ENCODE measurements at places on chromosomes 13 and 19.

- peak; percentile 29 for DNase-seq
These were observed 19.6 kb downstream of the MPND start for GRCh38 chr19:4362831-4363545.

DNA sequence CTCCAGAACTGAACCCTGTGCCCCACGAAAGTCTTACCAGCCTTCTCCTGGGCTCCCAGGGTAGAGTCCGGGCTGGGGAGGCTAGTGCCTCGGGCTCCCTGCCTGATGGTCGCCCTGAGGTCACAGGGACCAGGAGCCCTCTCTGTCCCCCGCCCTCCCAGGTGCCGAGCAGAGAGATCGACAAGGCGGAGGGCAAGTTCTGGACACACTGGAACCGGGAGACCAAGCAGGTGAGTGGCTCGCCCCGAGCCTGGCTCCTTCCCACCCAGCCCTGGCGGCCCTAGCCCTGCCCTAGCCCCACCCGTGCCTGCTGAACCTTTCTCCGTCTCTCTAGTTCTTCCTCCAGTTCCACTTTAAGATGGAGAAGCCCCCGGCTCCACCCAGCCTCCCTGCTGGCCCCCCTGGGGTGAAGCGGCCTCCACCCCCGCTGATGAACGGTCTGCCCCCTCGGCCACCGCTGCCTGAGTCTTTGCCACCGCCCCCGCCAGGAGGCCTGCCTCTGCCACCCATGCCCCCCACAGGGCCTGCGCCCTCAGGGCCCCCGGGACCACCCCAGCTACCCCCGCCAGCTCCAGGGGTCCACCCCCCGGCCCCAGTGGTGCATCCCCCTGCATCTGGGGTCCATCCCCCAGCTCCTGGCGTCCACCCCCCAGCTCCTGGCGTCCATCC lies 1.6 kb upstream of the AMH start:
- DNase-seq: no peak

DNA sequence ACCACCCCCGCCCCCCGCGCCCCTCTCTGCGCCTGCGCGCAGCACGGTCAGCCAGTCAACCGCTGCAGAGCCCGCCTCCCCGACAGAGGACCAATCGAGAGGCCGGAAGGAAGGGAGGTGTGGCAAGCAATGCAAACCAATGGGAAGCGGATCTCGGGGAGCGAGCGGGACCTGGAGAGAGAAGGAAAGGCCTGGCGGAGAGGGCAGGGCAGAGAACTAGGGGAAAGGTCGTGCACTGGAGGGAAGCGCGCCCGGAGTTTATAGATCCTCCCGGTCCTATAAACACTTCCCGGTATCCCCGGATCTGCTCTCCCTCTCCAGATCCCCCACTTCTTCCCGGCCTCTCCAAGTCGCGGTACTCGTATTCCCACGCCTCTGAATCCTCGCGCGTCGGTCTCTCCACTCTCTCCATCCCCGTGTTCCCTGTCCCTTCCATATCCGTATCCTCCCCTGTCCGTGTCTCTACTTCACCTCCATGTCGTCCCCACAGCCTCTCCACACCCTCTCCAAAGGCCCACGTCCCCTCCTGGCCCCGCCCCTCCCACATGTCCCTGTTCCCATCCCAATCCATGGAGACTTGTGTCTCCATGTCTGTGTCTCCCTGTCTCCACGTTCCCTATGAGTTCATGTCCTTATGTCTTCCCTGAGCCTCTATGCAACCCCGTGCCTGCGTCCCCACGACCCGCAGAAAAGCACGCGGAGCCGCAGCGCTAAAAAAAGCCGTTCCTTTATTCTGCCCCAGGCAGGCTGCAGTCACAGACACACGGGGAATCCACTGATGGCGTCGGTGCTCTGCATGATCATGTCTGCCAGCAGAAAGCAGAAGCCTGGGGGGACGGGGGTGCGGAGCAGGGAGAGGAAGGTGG lies 434 bp upstream of the ETFB start:
- peak; percentile 2 for DNase-seq

- peak; percentile 100 for DNase-seq
These were observed at the start of gene ZNF77 for GRCh38 chr19:2944775-2945574. TSS of gene ZNF77 (minus strand) at chr19:2944971. CDS start at chr19:2944840, 131 bp downstream.

- no peak for DNase-seq
These were observed 1016.9 kb downstream of the UQCRFS1 start for GRCh38 chr19:28196101-28196500.

- no peak for DNase-seq
These were observed 55.4 kb upstream of the UBL3 start for GRCh38 chr13:29905845-29906244.

GRCh38 chr19:55529636-55530234 lies 7.2 kb downstream of the SBK2 start:
- DNase-seq: no peak

DNA sequence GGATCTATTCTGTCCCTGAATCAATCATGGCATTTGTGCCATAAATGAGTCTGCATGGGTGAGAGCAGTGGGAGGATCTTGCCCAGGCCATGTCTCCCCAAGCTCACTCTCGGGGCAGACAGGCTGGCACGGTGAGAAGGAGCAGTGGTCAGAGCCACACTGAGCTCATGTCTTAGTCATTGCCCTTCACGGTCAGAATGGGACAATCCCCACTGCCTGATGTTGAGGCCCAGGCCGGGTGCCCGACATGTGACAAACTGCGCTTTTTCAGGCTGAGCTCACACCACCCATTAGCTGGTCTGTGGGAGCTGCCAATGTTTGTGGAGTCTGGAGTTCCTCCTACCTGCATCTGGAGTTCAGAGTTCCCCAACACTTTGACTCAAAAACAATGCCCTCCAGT lies 481.9 kb downstream of the COG6 start:
- no peak for DNase-seq

GRCh38 chr13:41159174-41159573 lies 26.6 kb upstream of the KBTBD6 start:
- no peak for DNase-seq

- no peak for DNase-seq
These were observed 298.8 kb downstream of the NDFIP2 start for GRCh38 chr13:79779761-79780160.

DNA sequence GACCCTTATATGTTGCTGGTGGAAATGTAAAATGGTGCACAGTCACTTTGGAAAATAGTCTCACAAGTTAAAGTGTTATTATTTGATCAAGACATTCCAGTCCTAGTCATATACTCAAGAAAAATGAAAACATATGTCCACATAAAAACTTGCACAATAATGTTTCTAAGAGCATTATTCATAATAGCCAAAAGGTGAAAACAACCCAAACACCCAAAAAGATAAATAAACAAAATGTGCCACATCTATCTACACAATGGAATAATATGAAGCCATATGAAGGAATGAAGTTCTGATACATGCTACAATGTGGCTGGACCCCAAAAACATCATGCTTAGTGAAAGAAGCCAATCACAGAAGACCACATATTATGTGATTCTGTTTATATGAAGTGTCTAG lies 14.4 kb upstream of the AKAP8 start:
- DNase-seq: no peak

GRCh38 chr13:19181621-19182485 lies at the start of gene TUBA3C:
TSS of gene TUBA3C (minus strand) at chr13:19181824. CDS start at chr13:19181747, 77 bp downstream.
- no peak for DNase-seq

GRCh38 chr19:13935765-13936510 lies 2.3 kb downstream of the PODNL1 start:
- DNase-seq: no peak

DNA sequence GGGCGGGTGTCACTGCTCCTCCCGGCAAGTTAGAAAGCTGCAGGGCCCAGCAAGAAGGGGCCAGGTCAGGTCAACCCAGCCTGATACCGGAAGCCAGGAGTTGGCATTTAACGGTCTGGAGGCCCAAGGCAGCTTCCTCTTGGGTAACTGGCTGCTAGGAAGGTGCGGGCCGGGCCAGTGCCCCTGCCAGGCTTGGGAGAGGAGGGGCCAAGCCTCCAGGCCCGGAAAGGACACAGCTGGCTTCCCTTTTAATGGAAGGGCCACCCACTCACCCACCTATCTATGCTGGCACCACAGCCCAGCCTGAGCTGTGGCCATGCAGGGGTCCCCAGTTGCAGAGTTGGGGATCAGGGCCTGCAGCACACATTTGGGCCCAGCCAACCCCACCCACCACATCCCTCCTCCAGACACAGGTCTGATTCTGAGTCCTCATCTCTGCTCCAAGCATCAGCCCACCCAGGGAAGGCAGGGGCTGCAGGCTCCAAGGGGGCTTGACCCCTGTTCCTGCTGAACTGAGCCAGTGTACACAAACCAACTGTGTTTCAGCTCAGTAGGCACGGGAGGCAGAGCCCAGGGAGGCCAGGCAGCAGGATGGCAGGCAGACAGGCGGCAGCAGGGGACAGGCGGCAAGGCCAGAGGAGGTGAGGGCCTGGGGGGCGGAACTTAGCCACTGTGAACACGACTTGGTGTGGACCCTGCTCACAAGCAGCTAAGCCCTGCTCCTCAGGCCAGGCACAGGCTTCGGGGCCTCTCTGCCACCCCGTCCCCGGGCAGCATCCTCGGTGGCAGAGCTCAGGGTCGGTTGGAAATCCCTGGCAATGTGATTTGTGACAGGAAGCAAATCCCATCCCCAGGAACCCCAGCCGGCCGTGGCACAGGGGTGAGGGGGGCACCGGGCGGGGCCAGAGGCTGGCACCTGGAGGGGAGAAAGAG lies 40.8 kb downstream of the ZSWIM4 start:
- DNase-seq: no peak

- DNase-seq: no peak
These were observed 24.0 kb downstream of the FGF9 start for GRCh38 chr13:21694831-21695230.

GRCh38 chr13:28357911-28358433 lies 137.0 kb downstream of the FLT1 start:
- no peak for DNase-seq

- no peak for DNase-seq
These were observed 33.9 kb upstream of the FRY start for GRCh38 chr13:31997641-31998040.

- DNase-seq: no peak
These were observed 49.2 kb downstream of the DIAPH3 start for GRCh38 chr13:60114499-60115028.

- DNase-seq: no peak
These were observed 106.5 kb downstream of the TEX26 start for GRCh38 chr13:31038834-31039552.

DNA sequence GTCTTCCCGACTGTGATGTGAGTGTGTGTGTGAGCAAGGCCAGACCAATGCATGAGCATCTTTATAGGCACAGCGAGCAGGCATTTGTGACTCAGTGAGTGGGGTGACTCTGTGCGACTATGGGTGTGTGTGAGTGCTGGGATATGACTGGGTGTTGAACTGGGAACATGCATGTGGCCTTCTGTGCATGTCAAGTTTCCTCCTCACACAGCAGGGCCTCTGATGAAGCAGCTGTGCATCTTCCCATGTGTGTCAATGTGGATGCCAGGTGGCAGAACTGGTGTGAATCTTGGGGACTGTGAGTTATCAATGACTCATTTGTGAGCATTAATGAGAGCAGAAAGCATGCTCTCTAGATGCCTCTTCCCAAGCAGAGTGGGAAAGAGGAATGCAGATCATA lies 12.1 kb upstream of the LGALS14 start:
- DNase-seq: no peak

GRCh38 chr19:18069383-18069782 lies 17.4 kb downstream of the IL12RB1 start:
- DNase-seq: no peak

DNA sequence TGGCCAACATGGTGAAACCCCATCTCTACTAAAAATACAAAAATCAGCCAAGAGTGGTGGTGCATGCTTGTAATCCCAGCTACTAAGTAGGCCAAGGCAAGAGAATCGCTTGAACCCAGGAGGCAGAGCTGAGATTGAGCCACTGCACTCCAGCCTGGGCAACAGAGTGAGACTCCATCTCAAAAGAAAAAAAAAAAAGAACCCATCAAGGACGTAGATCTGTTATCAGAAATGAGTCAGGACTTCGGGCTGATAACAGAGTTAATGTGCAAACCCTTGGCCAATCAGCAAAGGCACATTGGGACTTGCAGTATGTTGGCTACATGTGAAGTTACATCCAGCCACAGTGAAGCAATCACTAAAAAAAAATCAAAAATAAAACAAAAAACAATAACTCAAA lies 4.8 kb upstream of the LGALS7B start:
- no peak for DNase-seq

Data from NCI-H524 (cell line).